Right renal cortex interstitium (tissue), 3 donors: ENCODE measurements at places on chromosomes 6 and 20.
A peak's percentile ranks its signal among the peaks of the same experiment; 100 is the strongest.

- peak; percentile 66 for DNase-seq
These were observed 7.4 kb upstream of the BPIFA3 start for GRCh38 chr20:33209789-33210188.

- DNase-seq: no peak
These were observed 9.7 kb downstream of the RNF114 start for GRCh38 chr20:49945701-49946477.

DNA sequence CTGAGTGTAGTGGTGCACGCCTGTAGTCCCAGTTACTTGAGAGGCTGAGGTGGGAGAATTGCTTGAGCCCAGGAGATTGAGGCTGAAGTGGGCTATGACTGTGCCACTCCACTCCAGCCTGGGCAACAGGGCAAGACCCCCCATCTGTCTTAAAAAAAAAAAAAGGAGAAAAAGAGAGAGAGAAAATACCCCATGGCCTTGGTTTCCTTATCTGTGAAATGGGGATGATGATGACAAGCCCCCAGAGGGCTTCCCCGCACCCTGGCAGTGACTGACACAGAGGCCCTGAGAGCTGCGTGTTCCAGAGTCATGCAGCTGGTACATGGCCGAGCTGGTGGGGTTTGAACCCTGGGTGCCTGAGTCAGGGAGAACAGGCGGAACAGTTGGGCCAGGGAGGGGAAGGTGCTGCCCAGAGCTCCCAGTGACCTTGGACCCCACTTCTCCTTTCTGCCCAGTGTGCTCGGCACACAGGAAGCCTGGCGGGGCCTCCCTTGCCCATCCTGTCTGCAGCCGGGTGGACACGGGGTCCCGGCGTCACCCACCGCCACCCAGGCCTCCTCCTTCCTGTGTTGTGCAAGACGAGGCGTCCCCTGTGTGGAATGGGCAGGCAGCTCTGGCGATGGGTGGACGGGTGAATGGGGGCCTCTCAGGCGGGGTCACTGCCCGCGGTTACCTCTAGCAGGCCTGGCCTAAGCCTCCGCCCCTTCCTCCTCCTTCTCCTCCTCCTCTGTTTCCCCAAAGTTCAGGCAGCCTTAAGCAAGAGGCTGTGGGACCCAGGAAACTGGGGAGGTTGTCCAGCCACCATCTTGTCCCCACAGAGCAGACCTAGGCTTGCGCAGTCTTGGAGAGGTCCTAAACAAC is 84.2 kb downstream of the CEBPB start:
- no peak for DNase-seq

GRCh38 chr20:43844778-43845614 is 69.7 kb upstream of the TOX2 start:
- DNase-seq: no peak

DNA sequence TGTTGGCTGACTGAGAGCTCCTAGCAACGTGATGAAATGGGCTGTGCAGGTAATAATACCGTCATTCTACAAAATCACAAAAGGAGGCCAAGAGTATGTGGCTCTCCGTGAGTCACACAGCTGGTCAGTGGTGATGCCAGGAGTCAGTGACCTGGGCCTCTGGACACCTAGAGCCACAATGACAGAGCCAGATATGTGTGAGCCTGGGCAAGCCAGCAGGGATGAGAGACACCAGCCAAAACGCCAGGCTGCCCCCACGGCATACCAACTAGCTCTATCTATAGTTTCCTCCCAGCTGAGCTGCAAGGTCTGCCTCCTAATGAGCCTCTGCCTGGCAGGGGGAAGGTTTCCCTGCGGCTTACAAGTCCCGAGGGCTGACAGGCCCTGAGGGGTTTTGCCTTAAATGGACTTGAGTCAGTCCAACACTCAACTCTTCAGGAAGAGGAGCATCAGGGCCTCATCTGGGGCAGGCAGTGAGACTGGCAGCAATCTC is 70.0 kb downstream of the CPNE5 start:
- no peak for DNase-seq

- no peak for DNase-seq
These were observed 78.0 kb upstream of the AFDN start for GRCh38 chr6:167748458-167749379.

GRCh38 chr20:945841-946240 is 29.7 kb upstream of the ANGPT4 start:
- no peak for DNase-seq

DNA sequence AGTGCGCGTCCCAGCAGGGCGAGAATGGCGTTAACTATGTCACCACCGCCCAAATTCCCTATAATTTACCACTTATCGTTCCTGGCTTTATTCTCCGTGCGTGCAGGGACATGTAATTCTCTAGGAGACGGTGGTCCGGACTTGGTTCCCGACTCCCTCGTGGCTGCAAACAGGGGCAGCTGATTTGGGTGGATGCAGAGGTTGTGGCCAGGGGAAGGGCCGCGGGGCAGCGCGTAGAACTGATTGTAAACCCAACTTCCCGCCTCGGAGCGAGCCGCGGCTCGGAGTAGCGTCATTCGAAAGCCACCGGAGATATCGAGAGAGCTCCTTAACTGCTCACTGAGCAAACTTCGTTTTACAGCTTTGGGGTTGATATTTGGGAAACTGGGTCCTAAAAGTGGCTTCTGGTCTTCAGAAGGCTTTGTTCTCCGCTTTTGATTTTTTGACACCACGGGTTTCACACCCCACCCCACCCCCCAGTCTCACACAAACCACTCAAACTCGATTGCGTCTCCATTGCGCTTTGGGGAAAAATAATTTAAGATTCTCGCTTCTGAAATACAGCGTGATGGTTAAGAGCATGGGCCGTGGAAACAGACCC is 17.5 kb upstream of the ZSCAN9 start:
- no peak for DNase-seq

GRCh38 chr6:16694781-16695578 is 66.3 kb downstream of the ATXN1 start:
- no peak for DNase-seq

GRCh38 chr6:3569816-3570215 is 113.0 kb upstream of the SLC22A23 start:
- no peak for DNase-seq

DNA sequence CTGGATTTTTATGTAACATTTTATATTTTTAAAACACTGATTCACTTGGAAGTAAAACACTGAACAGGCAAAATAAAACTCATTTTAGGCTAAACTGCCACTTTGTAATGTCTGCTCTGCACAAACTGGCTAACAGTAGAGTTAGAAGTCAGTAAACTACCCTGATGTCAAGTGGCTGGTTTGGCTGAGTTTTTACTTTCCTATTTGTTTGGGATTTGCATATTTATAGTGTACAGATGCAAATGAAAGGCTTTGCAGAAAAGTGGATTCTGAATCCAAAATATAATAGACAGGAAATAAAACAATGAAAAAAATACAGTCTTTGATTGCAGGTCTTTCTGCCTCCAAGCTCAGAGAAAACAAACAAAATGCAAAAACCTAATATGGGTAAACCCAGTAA is 213.1 kb downstream of the CDH26 start:
- DNase-seq: no peak

DNA sequence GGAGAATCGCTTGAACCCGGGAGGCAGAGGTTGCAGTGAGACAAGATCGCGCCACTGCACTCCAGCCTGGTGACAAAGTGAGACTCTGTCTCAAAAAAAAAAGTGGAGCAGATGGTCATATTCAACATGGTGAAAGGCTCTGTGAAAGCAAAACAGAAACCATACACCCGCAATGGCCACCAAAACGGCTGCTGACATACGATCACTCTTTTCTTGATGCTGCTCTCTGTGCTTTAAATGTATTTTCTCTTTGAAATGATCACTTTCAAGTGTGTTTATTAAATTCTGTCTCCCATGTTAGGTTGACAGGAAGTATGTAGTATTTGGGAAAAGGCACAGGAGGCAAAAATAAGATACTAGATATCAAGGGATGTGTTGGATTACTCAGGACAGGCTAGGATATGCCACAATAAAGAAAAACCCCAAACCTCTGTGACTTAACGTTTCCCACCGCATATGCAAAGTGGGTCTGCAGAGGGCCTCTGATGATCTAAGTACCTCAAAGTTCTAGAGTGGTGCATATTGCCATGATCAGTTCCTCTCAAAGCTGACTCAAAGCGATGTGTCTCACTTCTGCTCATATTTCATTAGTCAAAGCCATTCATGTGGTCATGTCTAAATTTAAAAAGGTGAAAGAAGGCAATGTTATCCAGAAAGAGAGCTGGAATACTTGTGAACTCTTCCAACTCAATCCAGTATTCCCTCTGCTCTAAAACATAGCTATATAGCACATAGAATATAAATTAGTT is 155.1 kb upstream of the SOX4 start:
- no peak for DNase-seq

- no peak for DNase-seq
These were observed 128.4 kb upstream of the SGK1 start for GRCh38 chr6:134446218-134446848.

GRCh38 chr20:63254606-63255384 is 532 bp upstream of the NKAIN4 start:
- DNase-seq: no peak

DNA sequence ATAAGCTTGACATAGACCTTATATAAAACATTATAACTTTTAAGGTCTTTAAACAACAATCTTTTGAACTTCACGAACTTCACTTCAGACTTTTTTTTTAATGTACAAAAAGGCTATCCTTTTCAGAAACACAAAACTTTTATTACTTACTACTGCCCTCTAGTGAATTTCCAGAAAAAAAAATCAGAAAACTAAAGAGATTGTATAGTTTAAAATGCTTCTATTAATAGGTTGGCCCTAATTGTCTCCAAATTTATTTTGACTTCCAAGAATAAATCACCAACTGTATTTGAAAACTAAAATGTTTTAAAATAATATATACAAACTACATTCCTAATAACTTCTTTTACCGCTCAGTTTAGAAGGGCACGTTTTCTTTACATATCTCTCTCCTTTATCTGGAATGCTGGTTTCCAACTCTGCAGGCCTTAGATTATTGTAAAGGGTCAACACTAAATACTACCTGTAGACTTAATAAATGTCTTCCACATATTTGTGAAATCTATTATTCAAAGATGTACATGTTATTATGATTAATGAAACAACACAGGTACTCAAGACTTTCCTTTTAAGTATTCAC is 66.8 kb downstream of the LMBRD1 start:
- no peak for DNase-seq

DNA sequence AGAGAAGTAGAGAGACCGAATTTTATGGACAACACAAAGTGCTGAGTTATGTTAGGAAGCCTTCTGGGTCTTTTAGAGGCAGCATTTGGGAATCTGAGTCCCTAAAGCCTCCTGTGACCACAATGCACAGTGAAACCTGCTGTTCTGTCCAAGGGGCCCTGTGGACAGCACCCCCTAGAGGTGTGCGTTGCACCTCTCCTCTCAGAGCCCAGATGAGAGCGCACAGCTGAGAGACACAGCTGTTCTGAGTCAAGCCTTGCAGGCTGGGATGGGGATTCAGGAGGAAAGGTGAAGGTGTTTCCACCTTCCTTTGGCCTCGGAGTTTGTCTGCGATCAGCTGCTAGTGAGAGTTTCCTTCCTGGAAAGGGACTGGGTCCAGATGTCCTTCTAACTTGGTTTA is 13.0 kb downstream of the PCK1 start:
- no peak for DNase-seq

GRCh38 chr20:3312940-3313682 is 74.1 kb upstream of the SLC4A11 start:
- DNase-seq: no peak

DNA sequence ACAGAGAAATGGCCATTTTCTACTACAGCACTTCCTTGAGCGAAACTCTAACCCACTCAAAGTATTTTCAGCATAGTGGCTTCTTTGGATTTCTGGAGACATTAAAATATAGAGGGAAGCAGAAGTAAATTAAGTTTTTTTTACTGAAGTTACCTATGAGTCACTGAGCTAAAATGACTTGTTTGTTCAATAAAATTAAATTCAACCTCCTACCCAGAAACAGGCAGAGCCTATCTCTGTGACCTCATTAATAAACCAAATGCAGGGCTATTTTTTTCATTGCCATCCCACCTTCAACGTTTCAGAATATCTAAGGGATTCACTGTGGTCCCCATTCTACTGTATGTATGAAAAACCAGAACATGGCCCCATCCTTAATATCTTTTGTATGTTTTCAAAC is 133.0 kb downstream of the MTFR2 start:
- no peak for DNase-seq

- DNase-seq: no peak
These were observed 64.9 kb downstream of the C6orf58 start for GRCh38 chr6:127641905-127642304.

DNA sequence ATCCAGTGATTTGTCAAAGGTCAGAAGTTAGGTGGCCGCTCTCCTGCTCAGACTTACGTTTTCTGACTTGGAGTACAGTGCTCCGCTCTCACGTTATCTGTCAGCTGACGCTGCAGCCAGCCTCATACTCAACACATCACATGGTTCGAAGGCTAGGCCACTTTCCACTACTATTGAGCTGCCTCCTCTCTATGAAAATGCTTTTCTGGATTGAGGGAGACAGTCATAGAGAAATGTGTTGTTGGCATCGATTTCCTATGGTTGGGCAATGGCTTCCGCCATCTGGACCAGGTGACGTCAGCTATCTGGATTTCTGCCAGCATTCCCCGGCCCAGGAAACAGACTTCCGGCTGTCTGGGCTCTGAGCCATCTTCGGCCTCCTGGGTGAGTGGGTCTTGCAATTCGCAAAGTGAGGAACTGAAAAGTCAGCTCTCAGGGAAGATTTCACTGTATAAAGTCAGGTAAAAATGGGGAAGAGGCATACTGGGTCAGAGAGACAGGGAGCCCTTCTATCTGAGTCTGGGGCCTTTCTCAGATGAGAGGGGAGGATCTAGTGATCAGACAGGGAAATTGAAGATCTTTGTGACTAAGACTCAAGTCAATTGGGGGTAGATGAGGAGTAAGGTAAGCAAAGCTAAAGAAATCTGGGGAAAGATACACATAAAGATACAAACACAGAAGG is 37.5 kb upstream of the IER3 start:
- no peak for DNase-seq

GRCh38 chr6:27754408-27754782 is 157.8 kb downstream of the OR2B2 start:
- DNase-seq: no peak

GRCh38 chr6:40959781-40960327 is 79.2 kb downstream of the UNC5CL start:
- no peak for DNase-seq

- DNase-seq: no peak
These were observed 53.6 kb downstream of the ELOVL5 start for GRCh38 chr6:53295176-53295575.
